ENCODE measurements at places on chromosomes 3 and 15.

DNA sequence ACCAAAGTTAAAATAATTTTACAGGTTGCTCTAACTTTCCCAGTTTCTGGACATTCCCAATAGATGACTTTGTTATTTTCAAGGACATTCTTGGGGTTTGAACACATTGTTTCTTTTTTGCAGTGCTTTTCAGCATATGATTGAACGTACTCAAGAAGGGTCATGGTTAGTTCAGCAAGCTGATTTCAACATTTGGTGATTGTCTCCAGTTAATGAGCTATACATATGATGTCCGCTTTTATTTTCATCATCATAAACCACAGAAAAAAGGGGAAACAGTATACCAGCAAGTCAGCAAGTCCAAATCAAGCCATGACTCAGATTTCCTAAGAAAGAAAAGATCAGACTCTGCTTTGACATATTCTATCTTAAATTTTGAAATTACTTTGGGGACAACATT, 69.4 kb downstream of the B3GALNT1 start:
- no peak for DNase-seq

DNA sequence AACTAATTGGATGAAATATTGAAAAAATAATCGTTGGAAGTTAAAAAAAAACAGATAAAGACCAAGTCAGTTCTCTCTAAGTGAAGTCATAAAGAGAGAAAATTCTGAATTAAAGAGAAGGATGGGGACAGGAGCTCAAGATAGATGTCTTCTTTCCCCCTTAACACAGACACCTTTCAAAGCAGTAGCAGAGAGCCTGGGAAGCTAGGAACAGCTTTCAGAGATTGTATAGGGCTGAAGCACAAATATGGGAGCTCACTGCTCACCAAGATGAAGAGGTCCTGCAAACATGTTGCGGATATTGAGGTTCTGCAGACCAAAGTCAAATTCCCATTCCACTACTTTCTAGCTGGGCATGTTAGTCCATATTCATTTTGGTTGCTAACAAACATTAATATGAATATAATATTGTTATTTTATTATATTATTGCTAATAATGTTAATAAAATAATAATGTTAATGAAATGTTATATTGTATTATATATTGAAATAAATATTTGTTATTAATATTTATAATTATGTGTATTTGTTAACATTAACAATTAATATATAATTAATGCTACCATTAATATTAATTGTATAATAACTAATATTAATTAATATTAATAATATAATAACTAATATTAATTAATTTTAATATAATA, 319.1 kb downstream of the OXSM start:
- no peak for DNase-seq

GRCh38 chr15:101060576-101061551, 141.7 kb downstream of the LRRK1 start:
- DNase-seq = no peak

- DNase-seq = no peak
Measured at GRCh38 chr3:63478990-63479660, 173.3 kb upstream of the SNTN start.

GRCh38 chr15:101255051-101255395, 3.2 kb upstream of the CHSY1 start:
- DNase-seq = no peak

DNA sequence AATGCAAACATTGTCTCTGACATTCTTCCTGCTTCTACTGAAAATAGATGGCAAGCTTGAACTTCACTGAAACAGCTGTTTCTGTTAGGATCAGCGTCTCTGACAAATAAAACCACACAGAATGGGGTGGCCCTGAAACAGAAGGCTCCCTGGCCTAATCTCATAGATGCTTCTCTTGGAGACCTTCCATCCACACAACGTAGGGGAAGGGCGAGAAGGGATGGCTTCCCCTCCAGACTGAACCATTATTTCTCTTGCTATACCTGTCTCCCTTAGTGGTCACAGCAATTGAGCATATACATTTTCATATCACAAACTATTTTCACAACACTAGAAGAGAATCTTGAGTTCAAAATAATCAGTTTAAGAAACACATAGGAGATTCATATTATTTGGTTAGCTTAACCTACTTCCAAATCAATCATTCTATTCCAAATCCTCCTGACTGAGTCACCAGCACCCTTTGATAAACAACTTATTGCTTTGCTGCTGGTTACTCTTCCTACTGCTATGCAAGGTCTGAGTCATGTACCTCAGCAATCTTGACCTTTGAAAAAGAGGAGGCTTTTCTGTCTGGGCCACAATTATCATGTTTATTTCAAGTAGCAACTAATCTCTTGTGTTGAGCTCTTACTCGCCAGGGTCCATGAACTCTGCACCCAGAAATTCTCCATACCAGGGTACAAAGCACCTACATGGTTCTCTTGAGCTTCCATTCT, 45.5 kb downstream of the CBLB start:
- DNase-seq = no peak

GRCh38 chr3:65723985-65724384, 314.7 kb downstream of the MAGI1 start:
- no peak for DNase-seq

- no peak for DNase-seq
Measured at GRCh38 chr3:137163241-137163871, 205.6 kb downstream of the IL20RB start.
